Fibroblast of skin of left biceps (primary cell): ENCODE measurements at places on chromosomes 6 and 20.

DNA sequence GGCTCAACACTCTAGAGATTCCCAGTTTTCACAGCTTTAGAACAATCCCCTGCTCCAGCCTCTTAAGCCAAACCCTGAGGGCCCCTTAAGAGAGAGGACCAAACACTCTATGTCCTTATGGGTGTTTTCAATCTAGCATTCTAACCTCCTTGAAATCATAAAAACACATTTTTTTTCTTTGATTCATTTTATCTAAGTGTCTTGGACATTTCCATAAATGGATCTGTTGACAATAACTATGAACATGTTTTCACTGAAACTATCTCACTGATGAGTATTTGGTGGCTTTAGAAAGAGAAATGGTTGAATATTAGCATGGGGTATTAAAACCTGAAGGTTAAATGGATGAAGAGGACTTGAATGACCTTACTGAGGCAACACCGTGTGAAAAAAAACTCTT is 27.6 kb upstream of the PDE7B start:
- no peak for DNase-seq

GRCh38 chr6:119241111-119241465 is 108.5 kb downstream of the MAN1A1 start:
- peak; percentile 2 for DNase-seq

DNA sequence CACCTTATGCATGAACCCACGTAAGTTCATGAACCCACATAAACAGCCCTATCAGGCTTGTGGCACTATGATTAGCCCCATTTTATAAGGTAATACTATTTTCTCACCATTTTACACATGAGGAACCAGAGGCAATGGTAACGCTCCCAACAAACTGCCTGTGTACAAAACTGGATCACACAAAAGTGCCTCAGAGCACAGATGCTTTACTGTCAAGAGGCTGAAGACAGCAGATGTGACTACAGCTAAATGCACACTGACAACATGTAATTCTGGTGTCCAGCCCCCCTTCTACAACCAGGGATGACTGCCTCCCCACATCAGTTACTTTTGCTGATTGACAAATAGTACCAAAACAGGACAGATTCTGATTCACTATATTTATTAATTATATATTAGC is 69.6 kb downstream of the GMDS start:
- no peak for DNase-seq

GRCh38 chr6:163036160-163036645 is 308.4 kb downstream of the PACRG start:
- no peak for DNase-seq

DNA sequence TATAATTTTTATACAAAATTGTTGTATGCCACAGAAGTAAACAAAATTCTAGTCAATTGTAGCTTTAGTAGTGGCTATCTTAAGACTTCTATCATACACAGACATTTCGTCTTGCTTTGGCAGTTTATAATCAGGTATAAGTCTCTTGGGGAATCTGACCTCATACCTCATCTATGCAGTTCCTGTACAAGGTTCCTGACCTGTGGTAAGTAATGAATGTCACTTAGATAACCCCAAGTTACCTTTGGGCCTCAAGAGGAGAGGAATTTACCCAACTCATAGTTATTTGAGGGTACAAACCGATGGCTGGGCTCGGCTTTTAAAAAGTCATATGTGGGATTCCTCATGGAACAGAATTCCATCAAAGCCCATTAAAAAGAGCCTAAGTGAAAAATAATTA is 58.8 kb upstream of the UNC93A start:
- DNase-seq: no peak

- DNase-seq: peak; percentile 81
Measured at GRCh38 chr6:85404564-85405174, 45.2 kb upstream of the NT5E start.

DNA sequence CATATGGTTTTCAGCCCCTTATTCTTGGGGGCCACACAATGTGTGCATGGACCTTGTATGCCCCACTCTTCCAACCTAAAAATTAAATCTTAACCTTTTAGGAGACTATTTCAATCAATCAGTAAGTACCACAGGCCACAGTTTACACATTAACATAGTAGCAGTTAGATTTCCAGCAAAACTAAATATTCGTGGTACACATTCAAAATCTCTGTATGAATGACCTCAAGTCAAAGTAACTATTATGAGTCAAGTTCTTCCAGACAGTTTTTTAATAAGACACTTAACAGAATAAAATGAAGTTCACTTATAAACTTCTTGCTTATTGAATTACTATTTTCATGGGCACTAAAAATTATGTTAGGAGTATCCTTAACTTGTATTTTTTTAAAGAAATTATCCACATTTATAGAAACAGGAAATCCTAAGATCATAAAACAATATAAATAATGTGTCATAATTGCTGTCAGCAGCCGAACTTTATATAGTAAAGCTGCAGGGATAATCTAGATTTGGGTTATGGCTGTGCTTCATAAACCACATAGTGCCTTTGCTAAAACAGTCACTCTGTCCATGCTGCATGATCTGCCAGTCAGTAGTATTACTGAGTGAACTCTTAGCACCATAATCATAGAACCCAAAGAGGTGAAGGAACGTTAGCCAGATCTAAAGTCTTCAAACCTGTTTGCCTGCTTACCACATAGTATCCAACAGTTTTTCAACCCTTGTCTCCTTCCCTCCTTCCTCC is 21.7 kb downstream of the SEC63 start:
- no peak for DNase-seq

DNA sequence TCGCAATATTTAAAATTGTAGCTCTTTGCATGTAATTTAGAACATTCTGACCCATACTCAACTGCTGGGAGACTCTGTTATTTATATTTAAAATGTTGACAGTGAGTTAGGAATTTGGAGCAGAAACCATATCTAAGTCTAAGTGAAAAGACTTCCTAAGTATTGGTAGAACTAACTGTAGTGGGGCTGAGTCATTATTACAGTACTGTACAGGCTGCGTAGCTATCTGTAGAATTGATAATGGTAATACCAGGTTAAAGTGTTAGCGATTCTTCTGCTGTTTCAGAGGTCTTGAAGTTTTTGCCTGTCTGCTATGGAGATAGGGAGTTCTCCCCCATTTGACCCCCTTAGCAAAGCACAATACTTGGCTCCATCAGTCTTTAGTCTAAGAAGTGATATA is 3.6 kb downstream of the TOP1 start:
- DNase-seq: no peak

- no peak for DNase-seq
Measured at GRCh38 chr20:62050166-62051120, 15.2 kb downstream of the TAF4 start.

DNA sequence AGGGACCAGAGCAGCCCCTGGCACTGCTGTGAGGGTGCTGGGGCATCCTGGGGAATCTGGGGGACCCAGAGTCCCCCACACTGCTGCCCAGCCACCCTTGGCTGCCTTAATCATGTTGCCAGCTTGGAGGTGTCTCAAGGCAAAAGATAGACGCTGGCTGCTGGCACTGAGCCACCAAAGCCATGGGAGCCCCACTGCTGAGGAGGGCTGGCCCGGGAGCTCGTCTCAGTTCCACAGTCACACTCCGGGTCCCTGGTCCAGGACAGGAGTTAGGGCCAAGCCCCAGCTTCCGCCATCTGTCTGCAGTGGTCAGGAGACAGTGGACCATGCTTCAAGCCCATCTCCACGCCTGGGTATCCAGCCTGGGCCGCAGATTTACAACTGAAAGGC is 41.0 kb upstream of the HMGA1 start:
- no peak for DNase-seq
